ENCODE measurements at places on chromosomes 3 and 15.
A peak's percentile ranks its signal among the peaks of the same experiment; 100 is the strongest.

- no peak for DNase-seq
These were observed 28.0 kb downstream of the WDR76 start for GRCh38 chr15:43854801-43855200.

GRCh38 chr3:39329493-39329892 lies at the start of gene CCR8:
TSS of gene CCR8 (plus strand) at chr3:39329709. CDS start at chr3:39332332, 2,623 bp downstream.
- no peak for DNase-seq

DNA sequence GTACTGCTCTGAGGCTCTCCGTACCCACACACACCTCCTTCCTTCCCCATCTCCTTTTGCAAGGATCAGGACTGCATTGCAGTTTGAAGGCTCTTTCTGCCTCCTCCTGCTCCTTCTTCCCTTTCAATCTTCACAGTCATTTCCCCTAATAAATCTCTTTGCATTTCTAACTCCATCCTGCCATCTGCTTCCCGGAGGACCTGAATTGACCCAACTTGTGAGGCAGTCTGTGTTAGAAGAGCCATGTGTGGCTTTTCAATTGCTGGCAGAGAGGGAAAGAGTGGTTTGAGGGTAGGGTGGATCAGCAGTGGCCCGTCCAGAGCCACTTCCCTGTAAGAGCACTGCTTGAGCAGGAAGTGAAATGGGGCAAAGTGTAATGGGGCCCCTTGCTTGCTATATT lies 35.8 kb downstream of the ANAPC13 start:
- DNase-seq: no peak

GRCh38 chr3:74614107-74614967 lies at the start of gene CNTN3:
TSS of gene CNTN3 (minus strand) at chr3:74614659. CDS start at chr3:74521112, 93,547 bp downstream.
- peak; percentile 72 for DNase-seq

GRCh38 chr15:73329501-73330200 lies 39.1 kb downstream of the HCN4 start:
- DNase-seq: no peak

DNA sequence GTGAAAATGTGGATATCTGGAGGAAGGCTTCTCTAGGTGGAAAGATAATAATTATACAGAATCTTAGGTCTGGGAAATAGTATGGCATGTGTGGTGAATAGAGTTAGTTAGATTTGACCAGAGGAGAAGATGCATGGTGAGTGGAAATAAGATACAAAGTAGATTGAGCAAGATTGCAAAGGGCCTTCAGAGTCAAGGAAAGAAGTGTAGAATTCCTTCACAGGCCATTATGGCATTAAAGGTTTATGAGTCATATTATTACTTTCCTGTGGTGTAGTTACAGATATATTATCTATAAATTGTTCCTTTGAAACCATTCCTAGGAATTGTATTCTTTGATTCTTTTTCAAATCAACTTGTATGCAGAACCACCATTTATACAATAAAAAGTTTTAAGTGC lies 660.3 kb downstream of the SI start:
- DNase-seq: no peak

DNA sequence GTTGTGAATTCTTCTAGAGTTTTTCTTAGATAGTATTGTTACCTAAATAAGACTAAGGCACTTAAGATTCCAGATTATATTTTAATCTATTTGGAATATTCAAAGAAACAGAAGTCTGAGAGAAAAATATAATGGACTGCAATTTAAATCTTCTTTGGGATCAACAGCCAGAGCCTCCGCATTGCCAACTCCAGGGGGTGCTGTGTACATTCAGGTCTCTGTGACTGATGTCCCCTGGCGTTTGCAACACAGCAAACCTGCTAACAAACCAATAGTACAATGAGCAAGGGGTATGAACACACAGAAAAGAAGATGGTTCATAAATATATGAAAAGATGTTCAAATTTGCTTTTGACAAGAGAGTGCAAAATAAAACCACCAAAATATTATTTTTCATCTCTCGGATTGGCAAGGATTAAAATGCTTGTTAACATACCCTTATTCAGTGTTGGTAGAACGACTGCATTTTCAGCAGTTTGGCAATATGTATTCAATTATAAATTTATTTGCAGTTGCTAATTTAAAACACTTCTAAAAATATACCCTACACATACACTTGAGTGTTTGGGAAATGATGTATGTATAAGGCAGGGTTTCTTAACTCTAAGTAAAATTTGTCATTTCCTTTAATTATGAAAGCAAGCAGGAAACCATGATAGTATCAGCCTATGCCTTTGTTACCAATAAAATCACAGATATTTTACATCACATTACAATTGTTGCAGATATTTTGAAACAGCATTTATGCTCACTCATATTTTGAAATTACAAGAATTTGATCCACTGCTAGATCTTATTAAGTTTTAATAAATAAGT lies 16.1 kb upstream of the TM4SF1 start:
- DNase-seq: peak; percentile 19

DNA sequence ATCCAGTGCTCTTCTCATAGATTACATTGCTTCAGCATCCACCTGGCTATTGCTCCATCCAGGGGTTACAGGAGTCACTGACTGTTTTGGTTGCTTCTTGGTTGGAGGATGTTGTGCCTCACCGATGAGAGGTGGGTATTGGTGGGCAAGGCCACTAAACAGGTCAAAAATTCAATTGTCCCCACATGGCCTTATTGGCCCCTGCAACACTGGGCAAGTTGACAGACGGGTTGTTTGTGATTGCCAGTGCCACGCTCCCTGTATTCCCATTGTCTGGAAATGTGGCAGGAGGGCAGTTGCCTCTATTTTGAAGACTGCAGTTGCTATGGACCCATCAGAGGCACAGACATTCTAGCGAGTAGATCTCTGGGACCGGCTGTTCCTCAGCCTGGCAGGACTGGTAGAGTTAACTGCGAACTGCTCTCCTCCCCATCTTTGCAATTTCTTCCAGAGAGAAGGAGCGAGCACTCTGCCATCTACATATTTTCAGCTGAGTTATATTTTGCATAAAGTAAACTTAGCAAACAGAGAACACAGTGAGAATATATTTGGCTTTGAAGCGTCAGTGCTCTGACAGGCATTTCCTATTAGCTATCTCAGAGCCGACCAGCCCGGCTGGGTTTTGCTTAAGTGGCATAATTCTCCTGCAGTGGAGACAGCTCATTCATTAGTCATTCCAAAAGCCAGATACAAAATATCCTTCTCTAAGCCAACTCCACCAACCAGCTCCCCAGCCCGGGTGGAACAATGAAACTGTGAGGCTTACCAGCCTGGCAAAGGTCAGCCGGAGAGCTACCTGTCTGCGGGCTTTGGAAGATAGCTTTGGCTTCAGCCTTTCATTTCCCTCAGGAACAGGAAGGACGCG lies 26.0 kb upstream of the MAGEF1 start:
- DNase-seq: no peak

DNA sequence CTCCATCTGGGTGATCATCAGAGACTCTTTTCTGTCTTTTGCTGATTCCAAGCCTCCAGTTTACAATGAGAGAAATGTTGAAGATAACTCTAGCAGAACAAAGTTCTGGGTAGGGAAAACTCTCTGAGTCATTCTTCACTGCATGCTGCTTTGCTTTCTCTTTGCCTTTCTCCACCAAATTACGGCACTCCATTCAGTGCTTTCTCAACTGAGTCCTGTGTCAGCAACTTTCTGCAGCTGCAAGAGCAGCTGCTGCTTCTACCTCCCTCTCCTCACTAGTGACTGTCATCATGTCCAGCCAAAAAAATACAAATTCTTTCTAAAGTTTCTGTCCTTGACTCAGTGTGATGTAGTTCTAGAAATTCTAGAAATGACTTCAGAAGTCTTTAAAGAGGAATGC lies 953.8 kb downstream of the IGSF11 start:
- DNase-seq: no peak

DNA sequence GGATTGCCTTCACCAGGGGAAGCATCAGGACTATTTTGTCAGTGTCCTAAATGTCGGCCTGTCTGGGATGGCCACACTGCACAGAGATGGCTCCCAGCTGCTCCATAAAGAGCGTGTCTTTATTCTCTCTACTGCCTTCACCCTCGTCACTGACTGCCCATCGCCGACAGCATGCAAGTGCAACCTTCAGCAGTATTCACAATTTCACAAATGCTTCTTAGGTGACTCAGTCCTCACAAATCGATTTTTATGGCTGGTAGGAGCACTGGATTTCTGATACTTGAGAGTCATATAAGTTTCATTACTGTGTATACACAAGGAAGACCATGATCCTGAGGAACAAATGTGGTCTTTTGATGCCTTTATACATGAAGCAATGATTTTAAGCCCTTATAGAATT lies 1.1 kb upstream of the SSUH2 start:
- no peak for DNase-seq

GRCh38 chr3:37492977-37493471 lies 318.6 kb upstream of the LRRFIP2 start:
- DNase-seq: no peak

- no peak for DNase-seq
These were observed 69.9 kb downstream of the OSBPL10 start for GRCh38 chr3:31911124-31911523.

All from retina (tissue), 1 donor.